NCI-H1930 (cell line): ENCODE measurements at places on chromosomes 12 and 14.
A peak's percentile ranks its signal among the peaks of the same experiment; 100 is the strongest.

- peak; percentile 43 for DNase-seq
Measured at GRCh38 chr12:39272871-39273655, 169.9 kb downstream of the KIF21A start.

DNA sequence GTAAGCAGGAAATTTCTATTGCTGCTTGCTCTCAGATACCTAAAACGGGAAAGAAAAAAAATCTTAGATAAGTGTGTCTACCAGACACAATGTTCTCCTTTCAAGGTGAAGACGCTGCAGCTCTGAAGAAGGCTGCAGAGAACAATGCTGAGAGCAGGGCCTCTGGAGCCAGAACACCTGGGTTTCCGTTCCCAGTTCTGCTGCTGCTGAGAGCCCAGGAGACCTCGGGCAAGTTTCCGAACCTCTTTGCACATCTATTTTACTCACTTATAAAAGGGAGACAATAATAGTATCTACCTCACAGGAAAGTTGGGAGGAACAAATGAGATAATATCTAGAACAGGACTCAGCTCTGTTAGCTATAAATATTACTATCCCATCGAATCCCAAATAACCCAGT lies 122.9 kb downstream of the TMTC1 start:
- no peak for DNase-seq

GRCh38 chr14:88612981-88613380 lies 50.1 kb downstream of the ZC3H14 start:
- DNase-seq = peak; percentile 48

DNA sequence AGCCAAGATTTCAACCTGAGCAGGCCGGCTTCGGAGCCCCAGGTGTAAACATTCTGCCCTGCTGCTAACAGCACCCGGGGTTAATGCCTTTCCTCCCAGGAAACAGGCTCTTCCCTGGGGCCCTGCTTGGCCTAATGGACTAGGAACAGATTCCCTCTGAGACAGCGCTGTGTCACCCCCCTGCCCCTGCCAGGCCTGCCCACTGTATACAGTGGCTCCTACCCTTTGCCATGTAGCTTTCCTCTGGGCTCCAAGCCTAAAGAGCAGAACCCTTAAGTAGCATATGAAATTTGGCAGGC lies 28.3 kb upstream of the BCDIN3D start:
- no peak for DNase-seq

DNA sequence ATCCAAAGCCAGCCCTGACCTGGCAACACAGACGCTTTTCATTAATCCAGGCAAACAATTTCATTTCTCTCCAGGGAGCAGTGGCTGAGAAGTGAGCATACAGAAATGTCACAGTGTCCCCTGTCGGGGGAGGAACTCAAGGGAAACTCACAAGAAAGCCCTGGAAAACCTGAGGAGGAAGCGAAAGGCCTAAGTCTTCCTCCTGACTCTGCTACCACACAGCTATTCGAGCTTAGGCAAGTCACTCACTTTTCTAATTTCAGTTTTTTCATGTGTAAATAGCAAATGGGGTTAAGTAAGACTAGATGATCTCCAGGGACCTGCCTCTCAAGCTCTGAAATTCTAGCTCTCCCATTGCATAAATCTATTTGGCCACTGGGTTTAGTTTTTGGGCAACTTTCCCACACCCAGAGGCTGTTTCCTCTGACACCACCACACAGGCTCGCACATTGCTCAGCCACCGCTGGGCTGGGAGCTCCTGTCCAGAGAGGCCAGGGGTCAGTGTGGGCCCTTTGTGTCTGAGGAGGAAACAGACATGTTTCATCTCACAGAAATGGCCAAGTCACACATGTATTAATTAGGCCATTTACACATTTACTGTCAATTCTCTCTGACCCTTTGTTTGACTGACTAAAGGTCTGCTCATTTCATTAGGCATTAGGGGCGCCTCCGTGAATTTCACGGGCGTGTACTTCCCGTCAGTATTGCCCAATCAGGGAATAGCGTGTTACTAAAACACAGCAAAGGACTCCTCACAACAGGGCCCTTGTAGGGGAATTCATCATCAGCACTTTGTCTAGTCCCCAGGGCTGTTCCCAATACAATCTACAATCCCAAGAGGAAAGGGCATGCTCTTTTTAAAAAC lies 9.8 kb upstream of the PNMA1 start:
- DNase-seq = no peak

GRCh38 chr14:70170976-70171375 lies 17.8 kb downstream of the SLC8A3 start:
- no peak for DNase-seq

DNA sequence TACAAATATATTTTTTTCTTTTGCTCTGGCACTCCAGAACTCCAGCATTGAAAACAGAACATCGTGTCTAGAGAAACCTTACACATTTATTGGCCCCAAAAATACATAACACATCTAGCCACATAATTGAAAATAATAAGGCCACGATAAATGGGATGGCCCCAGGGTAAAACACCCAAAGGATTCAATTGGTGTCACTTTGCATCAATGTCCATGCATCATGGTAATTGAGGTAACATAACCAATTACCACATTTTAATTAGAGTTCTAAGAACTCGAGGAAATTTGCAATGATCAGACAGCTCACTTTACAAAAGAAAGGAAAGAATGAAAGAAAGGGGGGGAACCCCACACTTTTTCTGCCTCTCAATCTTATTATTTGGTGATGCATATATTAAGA lies 151.8 kb upstream of the NPAS3 start:
- no peak for DNase-seq

- no peak for DNase-seq
Measured at GRCh38 chr14:21654215-21654614, 580 bp downstream of the OR4E2 start.
